ENCODE measurements at places on chromosomes 2 and 18.

GRCh38 chr2:7925506-7925905, 756.4 kb upstream of the ID2 start:
- no peak for DNase-seq

GRCh38 chr18:9188359-9189231, 52.0 kb downstream of the ANKRD12 start:
- DNase-seq = no peak

DNA sequence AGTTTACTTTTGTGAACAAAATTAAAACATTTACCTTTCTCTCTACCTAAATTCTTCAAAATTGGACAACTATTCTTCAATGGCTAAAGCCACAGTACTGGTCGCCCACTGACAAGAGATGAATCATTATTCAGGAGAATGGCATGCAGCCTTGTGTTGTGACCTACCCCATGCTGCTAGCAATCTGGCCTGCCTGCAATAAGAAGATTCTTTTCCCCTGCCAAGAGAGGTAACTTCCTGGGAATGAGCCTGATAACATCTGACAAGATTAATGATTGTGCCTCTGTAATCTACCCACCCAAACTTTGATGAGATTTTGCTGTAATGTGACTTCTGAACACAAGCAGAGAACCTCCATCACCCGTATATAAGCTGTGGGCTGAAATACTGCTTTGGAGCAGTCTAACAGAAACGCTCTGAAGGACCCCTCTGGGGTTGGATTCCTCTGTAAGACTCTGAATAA, 47.0 kb upstream of the ST3GAL5 start:
- DNase-seq = no peak

DNA sequence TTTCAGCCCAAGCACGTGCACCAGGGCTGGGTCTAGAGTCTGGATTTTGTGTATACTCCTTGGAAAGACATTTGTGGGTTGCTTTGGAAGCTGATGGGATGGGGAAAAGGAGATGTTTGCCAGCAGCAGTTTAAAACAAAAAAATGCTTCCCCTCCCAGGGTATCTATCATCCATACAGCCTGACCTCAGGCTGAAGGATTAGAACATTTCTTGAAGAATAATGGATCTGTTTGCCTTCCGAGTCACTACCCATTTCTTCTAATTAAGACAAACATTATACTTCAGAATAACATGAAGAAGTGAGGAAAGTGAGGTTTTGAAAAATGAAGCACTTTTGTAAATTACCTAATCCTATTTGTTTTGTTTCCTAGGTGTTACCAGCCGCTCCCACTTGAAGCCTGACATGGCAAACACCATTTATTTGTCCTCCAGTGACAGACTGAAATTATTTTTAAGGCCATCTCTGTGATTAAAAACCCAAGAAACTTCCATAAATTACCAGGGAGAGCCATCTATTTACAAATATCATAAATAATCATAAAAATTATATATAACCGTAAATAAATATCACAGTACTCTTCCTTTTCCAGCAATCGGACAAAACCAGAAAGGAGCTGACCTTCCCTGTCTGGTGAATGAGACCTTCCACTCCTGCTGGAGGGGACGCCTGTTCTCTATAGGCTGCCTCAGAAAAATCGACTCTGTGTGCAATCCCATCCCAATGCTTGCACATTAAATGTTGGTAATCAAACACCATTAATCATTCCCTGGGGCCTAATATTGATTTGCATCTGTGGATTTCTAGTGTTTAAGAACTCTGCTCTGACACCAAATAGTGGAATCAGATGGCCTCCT, 106.8 kb downstream of the C1D start:
- no peak for DNase-seq

DNA sequence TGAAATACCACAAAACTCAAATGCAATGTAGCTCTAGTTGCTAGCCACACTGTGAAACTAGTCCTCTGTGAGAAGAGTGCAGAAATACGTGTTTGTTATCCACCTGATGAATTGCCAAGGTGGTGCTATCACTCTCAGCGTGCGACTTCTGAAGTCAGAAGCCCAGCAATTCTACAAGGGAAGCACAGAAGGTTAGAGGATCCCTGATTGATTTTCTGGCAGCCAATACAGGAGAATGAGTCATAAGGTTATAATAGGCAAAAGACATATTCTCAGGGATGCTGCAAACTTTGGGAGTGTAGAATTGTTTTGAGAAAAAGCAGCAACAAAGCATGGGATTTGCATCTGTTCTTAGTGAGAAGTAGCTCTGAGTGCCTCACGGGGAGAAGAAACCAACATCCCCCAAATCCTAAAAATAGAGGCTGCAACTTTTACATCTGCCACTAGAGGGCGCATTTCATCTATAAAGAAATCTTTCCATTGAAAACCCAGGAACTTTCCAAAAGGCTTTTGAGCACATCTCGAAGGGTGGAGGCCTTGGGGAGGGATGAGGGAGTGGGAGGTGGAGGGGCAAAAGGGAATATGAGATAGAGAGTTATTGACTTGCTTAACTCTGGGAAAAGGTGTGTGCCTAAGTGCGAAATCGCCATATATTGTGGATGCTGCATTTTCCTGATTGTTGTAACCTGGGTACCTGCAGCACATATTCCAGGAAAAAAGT, 78.0 kb downstream of the TMEM182 start:
- DNase-seq = peak; percentile 59

DNA sequence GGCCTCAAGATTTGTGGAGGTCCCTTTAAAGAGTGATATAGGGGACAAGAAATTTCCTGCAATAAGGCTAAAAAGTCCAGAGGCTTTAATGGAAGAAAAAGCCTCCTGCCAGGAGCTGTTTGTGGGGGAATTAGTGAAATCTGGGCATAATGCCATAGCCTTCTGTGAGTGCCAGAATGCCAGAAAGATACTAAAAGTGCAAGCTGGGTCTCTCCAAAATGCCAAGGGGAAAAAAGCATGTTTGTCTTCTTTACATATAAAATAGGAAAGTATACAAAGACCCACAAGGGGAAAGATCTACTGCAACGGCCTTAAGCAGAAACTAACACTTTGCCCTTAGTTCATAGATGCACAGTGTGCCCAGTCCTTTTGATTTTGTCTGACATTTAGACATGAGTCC, 647.7 kb upstream of the ZNF804A start:
- no peak for DNase-seq

DNA sequence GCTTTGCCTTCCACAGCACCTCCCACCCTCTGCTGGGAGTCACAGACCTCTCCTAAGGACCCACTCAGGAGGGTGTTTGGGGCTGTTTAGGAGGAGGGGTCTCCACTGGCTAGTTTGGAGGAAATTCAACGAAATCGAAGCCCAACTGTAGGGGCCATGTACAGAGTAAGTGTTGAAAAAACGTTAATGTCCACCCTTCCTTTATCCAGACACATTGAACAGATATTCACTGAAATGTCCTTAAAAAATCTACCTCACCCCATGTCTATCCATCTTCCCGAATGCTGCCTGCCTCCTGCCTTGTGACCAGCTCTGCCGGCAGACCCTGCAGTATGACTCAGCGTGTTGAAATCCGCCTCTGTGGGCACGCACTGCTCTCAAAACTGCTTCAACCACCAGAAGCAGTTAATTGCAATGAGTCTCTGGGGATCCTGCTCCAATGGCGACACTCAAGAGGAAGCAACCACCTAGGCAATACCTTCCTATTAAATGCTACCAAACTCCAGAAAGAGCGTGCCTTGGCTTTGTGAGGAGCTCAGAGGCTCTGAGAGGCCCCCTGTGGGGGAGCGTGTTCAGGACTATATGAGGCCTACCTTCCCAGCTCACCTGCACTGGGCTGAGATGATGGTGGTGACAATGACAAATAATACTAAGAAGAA, 61.4 kb upstream of the RTN4 start:
- peak; percentile 97 for DNase-seq

DNA sequence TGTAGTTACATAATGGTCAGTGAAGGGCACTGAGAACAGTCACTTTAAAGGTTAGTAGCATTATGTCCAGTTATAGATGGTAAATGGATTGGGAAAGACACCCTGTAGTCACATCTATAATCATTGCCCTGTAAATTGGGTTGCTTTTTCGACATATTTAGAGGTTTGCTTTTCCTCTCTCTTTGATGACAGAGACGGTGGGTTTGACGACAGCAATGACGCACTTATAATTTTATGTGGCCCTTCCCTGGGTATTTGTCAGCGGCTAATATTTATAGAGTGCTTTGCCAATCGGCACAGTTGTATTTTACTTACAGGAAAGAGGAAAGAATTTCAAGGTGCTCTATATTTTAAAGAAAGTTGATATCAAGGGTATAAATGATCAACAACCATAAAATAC, 2.8 kb downstream of the CPS1 start:
- DNase-seq = no peak

GRCh38 chr2:207748993-207749392, 20.7 kb downstream of the FZD5 start:
- no peak for DNase-seq

GRCh38 chr2:125313806-125314205, 1288.7 kb downstream of the CNTNAP5 start:
- DNase-seq = no peak

- peak; percentile 61 for DNase-seq
Observed at GRCh38 chr2:240960971-240961876, 37.2 kb upstream of the SNED1 start.

GRCh38 chr18:48445540-48445939, 36.4 kb upstream of the ZBTB7C start:
- DNase-seq = peak; percentile 82

DNA sequence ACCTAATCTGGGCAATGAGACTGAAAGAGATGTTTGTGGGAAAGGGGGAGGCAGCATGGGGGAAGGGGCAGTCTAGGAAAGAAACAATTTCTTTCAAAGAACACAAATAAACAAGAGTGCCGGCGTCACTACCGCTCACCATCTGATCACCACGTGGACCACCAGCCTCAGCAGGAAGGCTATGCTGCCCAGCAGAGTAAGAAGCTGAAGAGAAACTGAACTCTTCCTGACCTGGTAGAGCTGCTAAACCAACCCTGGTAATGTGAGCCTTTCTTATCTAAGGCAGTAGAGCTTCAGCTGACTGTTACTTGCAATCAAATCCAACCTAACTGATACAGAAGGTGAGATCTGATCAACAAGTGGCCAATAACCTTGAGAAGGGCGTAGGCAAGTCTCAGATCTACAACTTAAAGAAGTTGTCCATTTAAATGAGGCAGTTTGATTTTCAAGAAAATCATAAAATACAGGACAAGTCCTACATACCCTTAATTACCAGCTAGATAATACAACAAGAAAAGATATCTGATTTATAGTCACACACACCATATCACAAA, 44.2 kb upstream of the SPTBN1 start:
- no peak for DNase-seq

DNA sequence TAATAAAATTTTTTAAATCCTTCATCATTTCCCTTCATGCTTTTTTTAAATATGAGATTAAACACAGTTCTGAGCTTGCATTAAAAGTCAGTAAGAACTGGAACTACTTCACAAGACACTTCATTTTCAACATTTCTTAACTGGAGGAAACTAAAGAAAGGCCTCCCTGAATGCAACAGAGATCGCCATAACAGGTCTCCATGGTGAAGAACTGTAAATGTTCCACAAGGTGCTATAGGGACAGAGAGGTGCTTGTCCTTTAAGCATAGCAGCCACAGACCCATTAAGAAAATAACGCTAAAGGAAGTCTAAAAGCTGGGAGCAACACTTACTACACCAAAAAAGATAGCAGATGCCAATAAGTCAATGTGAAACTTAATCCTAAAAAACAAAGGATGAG, 8.5 kb downstream of the STAM2 start:
- no peak for DNase-seq

- DNase-seq = no peak
Observed at GRCh38 chr18:12497296-12497695, 89.6 kb downstream of the PRELID3A start.

DNA sequence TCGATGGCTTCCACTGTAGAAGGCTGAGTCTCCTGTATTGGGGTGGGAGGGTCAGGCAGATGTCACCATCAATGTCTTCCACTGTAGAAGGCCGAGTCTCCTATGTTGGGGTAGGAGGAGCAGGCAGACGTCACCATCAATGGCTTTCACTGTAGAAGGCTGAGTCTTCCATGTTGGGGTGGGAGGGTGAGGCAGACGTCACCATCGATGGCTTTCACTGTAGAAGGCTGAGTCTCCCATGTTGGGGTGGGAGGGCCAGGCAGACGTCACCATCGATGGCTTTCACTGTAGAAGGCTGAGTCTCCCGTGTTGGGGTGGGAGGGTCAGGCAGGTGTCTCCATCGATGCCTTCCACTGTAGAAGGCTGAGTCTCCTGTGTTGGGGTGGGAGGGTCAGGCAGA, 117.5 kb upstream of the TPO start:
- DNase-seq = no peak

- no peak for DNase-seq
Observed at GRCh38 chr2:223081789-223082188, 29.8 kb downstream of the KCNE4 start.

GRCh38 chr2:168348076-168348475, 100.7 kb upstream of the STK39 start:
- DNase-seq = peak; percentile 42

DNA sequence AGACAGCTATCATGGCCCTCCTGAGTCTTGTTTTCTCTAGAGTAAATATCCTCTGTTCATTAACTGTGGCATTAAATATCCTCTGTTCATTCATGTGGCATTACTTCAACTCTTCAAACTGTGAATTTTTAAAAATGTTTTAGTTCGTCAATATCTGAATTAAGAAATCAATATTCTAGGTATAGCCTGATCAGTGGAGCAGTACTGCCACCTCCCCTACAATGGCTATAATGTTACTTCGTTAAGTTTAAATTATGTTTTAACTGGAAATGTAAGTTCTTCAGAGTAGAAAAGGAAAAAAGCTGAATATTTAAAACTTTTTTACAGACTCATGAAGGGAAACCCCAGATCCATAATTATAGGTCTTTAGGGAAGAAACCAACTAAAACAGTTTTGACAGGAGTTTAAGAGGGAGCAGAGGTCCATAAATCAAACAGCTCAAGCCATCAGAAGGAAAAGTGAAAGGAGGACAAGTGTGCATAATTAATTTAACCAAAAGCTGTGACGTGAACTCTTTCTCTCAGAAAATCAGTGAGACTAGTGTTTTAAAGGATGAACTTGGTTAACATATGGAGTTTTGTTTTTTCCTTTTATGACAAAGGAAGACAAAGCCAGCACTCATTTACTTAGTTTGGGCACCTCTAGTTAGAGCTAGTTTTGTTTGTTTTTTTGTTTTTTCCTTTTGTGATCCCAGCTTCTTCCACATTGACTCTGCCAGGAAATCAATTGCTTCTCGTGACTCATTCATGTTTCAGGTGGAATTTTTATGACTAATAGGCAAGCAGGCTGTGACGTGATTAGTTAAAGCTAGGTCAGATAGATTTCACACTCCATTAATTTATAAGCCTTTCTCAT, 44.9 kb downstream of the RBBP8 start:
- peak; percentile 64 for DNase-seq

DNA sequence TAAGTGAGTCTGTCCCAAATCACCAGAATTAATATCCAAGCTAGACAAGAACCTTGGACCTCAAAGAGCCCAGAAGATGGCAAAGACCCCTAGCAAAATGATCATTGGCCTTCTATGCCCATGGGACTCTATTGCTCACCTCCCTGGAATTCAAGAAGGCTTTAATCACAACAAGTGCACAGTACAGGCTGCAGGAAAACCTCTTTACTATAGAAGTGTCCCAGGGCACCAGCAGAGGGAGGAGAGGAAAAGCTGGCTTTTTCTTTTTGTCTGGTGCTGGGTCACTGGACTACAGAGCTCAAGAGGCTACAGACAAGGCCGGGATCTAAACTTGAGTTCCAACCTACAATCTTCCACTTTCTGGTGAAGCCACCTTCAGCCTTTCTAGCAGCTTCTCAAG, 88.3 kb upstream of the PPP1CB start:
- no peak for DNase-seq

GRCh38 chr18:13463526-13464210, 245.1 kb downstream of the LDLRAD4 start:
- no peak for DNase-seq

GRCh38 chr18:28002841-28003240, 174.1 kb downstream of the CDH2 start:
- no peak for DNase-seq

- no peak for DNase-seq
Observed at GRCh38 chr2:221546505-221547225, 25.4 kb downstream of the EPHA4 start.
